Stimulated activated naive CD8-positive, alpha-beta T cell treated with anti-CD3 and anti-CD28 coated beads, Interleukin-15, Interleukin-2, amounts not matched to agents 100 U/mL and 50 U/mL, for 24 hours (primary cell): ENCODE measurements at places on chromosomes 6 and 20.

- DNase-seq, result no peak
Observed at GRCh38 chr6:28295326-28295725, 14.0 kb downstream of the PGBD1 start.

DNA sequence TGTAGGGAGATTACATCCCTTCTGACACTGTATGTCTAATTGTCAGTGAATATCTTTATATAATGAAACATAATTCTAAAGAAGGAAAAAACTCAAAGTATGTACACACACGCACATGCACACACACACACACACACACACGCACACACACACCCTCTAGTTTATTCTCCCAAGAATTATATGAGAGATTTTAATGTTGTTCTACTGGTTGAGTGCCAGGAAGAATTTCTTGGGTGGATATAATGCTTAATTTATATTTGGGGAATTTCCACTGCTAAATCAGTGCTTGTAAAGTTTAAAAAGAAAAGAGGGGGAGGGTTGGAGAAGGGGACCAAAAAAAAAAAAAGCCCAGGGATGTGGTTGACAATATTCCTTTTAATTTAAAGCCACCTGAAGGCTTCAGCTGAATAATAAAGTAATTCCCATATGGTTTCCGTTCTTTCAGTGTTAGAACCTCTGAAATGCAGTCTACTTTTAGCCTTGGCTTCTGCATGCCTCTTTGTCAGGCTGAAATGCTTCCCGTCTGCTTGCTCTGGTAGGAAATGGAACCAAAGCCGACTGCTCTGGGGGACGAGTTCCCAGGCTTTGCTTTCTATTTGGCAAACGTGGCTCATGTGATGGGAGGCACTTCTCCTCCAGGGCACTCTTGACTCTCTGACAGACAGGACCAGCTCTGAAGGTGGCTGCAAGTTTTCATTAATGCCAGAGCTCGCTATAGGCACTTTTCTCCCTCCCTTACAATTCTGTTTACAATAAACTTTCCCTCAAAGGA is 225.4 kb downstream of the PRL start:
- no peak for DNase-seq

DNA sequence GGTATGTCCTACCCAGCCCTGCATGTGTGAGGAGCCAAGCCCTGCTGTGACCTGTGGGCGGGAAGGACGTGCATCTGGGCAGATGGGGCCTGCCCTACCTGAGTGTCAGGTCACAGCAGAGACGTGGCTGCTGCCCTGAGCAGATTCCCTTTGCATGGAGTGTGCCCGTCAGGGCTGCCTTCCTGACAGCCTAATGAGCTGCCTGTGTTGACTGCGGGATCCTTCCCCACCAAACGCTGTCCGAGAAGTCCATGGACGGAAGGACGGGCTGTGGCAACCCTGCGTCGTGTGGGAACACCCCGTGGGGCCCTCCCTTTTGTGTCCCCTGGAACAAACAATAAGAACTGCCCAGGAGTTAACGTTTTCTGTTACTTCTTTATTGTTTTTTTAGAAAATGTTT is 343.2 kb downstream of the CDH4 start:
- no peak for DNase-seq

DNA sequence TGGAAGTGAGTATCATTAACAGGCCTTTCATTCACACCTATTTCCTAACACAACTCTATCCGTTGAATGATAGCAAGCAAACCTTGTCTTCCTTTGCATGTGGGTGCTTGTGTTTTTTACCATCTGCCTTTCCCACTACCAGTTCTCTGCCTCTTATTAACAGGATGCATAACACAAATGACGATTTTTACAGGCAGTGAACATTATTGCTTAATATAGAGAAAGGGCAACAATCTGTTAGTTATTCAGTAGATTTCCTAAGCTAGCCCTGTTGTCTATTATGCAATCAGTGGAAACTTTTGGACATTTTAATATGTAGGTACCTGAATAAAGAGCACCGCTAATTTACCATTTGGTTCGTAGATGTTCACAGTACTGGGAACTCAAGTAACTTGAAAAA is 348.8 kb upstream of the PLCB4 start:
- DNase-seq, result no peak

DNA sequence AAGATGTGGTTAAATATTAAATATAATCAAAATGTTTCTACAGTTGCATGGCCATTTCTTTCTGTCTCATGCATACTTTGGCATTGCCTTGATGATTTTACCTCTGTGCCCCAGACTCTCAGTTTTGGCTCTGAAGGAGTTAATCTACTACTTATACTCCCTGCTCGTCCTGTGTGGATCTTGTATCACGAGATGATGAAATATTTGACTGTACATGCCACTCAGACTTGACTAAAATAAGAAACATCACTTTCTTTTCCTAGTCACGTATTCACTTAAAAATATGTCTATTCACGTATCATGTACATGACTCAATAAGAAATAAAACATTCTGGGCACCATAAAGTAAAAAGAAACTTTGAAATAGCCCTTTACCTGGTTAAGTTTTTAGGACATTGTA is 397.7 kb downstream of the RFPL4B start:
- no peak for DNase-seq
